Activated CD8-positive, alpha-beta memory T cell treated with anti-CD3 and anti-CD28 coated beads, Interleukin-2, amount 10 ng/mL, durations not matched to agents 7 days and 5 days (primary cell): ENCODE measurements at places on chromosomes 1 and 21. TPM values are rescaled to one million over a fixed set of nuclear protein-coding genes. Genes with fewer than 3 reads are reported as not detected.

DNA sequence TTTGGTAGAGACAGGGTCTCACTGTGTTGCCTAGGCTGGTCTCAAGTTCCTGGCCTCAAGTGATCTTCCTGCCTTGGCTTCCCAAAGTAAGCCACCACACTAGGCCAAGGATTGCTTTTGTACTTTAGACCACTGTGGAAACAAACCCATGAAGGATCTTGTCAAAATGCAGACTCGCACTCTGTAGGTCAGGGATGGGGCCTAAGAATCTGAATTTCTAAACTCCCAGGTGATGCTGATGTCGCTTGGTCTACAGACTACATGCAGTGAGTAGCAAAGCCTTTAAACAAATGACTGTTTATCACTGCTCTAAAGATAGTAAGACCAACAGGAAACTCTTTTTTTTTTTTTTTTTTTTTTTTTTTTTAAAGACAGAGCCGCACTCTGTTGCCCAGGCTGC, 54.1 kb upstream of the MUTYH start:
- no peak for DNase-seq

DNA sequence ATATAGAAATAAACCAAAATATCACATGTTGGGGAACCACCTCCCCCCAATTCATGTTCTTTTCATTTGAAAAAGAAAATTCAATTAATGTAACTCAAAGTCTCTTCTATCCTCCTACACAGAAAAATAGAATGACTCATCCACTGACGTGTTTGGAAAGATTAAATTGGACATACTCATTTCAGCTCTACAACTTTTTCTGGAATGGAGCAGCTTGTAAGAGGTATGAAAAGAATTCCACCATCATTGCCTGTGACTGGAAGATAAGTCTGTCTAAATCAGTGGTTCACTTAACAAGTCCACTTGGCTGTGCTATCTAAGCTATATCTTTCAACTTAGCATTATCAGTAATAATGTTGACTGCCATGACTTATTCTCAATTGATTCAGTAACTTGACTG, 702.3 kb downstream of the BRINP3 start:
- no peak for DNase-seq

DNA sequence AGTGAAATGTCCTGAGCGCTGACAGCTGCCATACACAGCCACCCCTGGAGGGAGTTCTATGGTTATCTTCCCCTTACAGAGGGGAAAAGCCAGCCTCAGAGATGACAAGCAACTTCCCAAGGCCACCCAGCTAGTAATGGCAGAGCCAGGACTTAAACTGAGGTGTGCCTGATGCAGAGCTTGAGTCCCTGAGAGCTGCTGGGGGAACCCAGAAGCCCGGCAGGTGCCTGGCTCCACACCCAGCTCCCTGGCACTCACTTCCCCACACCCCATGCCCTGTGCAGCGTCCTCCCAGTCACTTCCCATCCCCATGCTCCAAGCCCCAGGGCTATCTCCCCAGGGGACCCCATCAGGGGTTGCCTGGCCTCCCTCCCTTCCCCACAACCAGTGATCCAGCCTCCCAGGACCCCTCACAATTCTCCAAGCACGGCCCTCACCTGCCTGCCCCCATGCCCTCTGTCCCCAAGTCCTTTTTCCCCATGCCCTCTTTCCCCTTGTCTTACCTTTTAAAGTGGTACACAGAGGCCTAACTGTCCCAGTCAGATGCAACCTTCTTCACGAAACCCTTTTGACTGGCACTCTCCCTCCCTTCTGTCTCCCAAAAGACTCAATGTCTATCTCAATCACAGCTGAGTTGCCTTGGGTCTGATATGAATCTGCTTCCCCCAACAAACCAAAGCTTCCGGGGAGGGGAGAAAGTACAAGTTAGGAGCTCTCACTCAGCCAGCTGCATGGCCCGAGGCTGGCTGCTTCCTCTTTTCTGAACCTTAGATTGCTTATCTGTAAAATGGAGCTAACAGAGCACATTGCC, 39.8 kb upstream of the LRP8 start:
- peak; percentile 76 for DNase-seq

GRCh38 chr1:1332774-1333480, 1.8 kb downstream of the TAS1R3 start:
- no peak for DNase-seq

DNA sequence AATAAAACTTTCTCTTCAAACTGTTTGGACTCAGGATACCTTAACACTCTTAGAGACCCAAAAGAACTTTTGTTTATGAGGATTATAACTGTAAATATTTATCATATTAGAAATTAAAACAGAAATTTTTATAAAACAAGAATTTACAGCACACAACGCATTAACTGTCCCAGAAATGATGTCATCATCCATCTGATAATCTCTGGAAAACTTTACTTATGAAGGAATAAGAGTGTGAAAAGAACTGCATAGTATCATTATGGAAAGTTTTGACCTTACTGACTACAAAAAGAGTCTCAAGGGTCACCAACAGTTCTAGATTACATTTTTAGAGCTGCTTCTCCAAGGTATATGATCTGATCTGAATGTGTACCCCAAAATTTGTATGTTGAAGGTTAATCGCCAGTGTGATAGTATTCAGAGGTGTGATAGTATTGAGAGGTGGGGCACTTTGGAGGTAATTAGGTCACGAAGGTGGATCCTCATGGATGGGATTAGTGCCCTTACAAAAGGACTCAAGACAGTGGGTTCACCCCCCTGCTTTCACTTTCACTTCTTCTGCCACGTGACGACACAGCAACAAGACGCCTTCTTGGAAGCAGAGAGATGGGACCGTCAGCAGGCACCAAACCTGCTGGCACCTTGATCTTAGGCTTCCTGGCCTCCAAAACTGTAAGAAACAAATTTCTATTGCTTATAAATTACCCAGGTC, 95.7 kb upstream of the NR5A2 start:
- peak; percentile 45 for DNase-seq

GRCh38 chr1:117466761-117467160, 99.5 kb downstream of the MAN1A2 start:
- no peak for DNase-seq

GRCh38 chr1:39626646-39627045, 12.8 kb downstream of the HEYL start:
- no peak for DNase-seq

DNA sequence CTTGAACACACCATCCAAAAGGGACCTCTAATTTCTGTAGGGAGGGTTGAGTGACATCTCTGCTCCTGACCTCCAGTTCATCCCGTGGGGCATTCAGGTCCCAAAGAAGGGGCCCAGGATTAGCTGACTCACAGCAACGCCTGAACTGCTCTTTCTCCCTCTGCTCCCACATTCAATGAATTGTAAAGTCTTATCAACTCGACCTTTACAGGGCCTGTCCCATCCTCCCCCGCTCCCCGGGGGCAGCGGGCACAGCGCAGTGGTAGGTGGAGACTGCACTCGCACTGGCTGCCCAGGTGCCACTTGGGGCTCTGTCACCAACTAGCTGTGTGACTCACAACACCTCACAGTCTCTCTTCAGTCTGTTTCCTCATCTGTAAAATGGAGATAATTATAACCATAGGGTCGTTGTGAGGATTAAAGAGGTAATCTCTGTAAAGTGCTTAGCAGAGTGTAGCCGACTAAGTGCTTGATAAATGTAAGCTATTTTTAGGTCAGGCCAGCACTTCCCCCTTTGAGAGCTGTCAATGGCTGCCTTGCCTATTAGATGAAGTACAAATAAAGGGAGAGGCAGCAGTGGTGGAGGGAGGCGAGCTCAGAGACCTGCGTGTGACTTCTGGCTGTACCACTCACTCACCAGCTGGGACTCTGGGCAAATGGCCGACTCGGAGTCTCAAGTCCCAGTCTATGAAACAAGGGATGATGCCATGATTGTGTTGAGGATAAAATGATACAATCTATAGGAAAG, 637 bp upstream of the MYBPHL start:
- DNase-seq = no peak

GRCh38 chr1:244207042-244207934, 156.2 kb downstream of the ZBTB18 start:
- no peak for DNase-seq

- DNase-seq = no peak
These were observed 47.4 kb downstream of the RGS7 start for GRCh38 chr1:241309651-241310050.

GRCh38 chr1:39269349-39269748, 64.9 kb downstream of the MACF1 start:
- no peak for DNase-seq

DNA sequence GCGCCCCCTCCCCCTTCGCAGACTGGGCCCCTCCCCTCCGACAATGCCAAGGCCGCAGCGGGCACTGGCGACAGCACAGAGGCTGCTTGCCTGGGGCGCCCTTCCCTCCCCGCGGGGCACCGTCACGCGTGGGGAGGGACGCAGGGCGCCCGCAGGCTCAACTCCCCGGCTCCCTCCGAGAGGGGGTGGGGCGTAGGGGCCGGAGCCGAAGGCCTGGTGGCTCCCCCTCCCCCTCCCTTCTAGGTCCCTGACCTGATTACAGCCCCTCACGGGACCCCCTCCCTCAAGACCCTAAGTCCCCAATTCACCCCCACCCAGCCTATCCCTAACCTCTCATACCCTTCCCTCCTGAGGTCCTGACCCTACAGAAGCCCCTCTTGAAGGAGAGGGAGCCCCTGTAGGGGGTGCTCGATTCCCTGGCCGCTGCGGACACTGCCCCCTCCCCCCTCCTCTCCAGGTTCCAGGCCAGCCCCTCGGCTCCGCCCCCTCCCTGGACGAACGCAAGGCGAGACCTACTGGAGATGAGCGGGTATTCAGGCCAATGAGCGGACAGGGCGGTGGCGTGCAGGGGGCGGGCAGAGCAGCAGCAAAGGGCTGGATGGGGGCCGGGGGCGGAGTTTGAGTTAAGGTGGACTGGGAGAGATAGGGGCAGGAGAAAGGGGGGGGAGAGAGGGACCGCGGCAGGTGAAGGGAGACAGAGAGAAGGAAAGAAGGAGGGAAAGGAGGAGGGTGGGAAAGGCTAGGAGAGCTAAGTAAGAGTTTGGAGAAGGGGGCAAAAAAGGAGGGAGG, 733 bp upstream of the ZBTB7B start:
- DNase-seq = peak; percentile 100

- DNase-seq = no peak
These were observed 41.8 kb downstream of the CDCP2 start for GRCh38 chr1:54110996-54111395.

GRCh38 chr1:107530543-107530942, 389.7 kb downstream of the NTNG1 start:
- DNase-seq = no peak

DNA sequence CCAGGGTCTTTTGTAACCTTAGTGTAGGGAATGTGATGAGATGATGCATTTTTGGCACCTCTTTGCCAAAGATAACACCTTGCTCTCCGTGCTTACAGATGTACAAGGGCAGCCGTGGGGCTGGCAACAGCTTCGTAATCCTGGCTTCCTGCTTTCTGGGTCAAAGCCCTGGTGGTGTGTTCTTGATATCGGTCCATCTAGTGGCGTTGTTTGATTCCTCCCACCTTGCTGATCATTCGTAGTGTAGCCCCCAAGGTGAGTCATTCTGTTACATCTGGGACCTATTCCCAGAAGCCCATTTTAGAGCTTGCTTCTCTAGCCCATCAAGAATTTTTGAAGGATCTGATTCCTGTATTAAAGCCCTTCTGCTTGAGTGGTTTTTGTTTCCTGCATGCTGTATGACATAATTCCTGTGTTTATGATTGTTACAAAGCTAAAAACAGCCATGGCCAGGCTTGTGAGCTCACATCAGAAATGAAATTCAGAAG, 7.0 kb upstream of the CCT8 start:
- peak; percentile 50 for DNase-seq

- no peak for DNase-seq
These were observed 345.0 kb downstream of the DISC1 start for GRCh38 chr1:231971397-231972110.

The LCA5L gene
- not detected for total RNA-seq

The CAPN8 gene
- total RNA-seq = not detected

The LAMB3 gene
- 1.3 TPM for total RNA-seq

The TSHB gene
- total RNA-seq = not detected

The CELA2B gene
- total RNA-seq = not detected

The OPRD1 gene
- total RNA-seq = not detected

The ABCA4 gene
- total RNA-seq = not detected

The VWA5B1 gene
- not detected for total RNA-seq

The PRAMEF33 gene
- not detected for total RNA-seq

The GPR52 gene
- 2.2 TPM for total RNA-seq

The AKR7A3 gene
- 0.33 TPM for total RNA-seq

The AVPR1B gene
- total RNA-seq = not detected

The CGN gene
- total RNA-seq = 0.37 TPM
